ENCODE measurements at places on chromosomes 1 and 21.

- DNase-seq = no peak
Observed at GRCh38 chr1:216221260-216221700, 202.0 kb downstream of the USH2A start.

DNA sequence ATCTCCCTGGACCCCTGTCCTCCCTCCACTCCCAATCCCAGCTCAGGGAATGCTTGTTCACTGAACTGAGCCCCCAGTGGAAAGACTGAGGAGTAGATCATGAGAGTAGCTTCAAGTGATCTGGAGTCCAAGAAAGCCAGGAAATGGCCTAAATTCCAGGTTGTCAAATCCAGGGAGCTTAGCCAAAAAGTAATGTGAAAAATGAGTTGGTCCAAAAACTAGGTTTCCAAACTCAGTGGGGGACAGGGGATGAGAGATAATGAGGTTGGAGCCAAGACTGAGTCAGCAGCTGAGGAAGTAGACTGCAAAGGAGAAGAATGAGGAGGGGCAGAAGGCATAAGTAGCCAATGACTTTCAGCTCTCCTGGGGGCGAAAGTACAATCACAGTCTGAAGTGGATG is 284.1 kb upstream of the BEND5 start:
- DNase-seq = no peak

- DNase-seq = no peak
Observed at GRCh38 chr1:53180226-53180625, 16.4 kb upstream of the CPT2 start.

GRCh38 chr1:6850537-6850936 is 65.3 kb downstream of the CAMTA1 start:
- no peak for DNase-seq

DNA sequence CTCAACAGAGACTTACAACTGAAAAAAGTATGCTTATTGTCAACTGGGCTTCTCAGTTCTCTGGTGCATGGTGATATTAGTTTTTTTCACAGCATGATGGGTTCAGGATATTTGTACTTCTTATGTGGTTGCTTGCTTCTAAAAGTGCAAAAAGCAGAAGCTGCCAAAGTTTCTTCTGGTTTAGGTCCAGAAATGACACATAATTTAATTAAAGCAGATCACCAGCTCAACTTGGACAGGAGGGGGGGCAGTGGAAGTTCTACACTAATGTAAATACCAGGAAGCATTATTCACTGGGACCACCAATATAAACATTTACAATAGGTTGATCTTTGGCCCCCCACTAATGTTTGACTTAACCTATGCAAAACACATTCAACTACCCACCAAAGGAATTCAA is 354.8 kb upstream of the BRINP3 start:
- DNase-seq = no peak

- no peak for DNase-seq
Observed at GRCh38 chr1:44086692-44087474, 31.7 kb upstream of the KLF17 start.

GRCh38 chr1:6483761-6484117 is 7.7 kb downstream of the PLEKHG5 start:
- no peak for DNase-seq

- DNase-seq = no peak
Observed at GRCh38 chr21:42388740-42389448, 7.0 kb downstream of the TMPRSS3 start.

Measured in activated naive CD8-positive, alpha-beta T cell treated with anti-CD3 and anti-CD28 coated beads, Interleukin-2, amount 50 U/mL, for 16 hours (primary cell).